ENCODE measurements at places on chromosomes 16 and 17. TPM values are rescaled to one million over a fixed set of nuclear protein-coding genes. Genes with fewer than 3 reads are reported as not detected.

Gene KCNG4
- 0.03 TPM for polyA plus RNA-seq

Gene CDRT15L2
- not detected for polyA plus RNA-seq

Gene PDE6G
- polyA plus RNA-seq: 11.8 TPM

Gene TCAP
- 2.0 TPM for polyA plus RNA-seq

Gene GPR139
- polyA plus RNA-seq: not detected

Gene NLRC3
- polyA plus RNA-seq: 2.5 TPM

Gene OTOP3
- polyA plus RNA-seq: not detected

Gene CCDC144A
- polyA plus RNA-seq: 0.79 TPM

- DNase-seq: no peak
These were observed 103.9 kb upstream of the FAM20A start for GRCh38 chr17:68704871-68705713.

- no peak for DNase-seq
These were observed 389.8 kb downstream of the SNX29 start for GRCh38 chr16:12366313-12366712.

DNA sequence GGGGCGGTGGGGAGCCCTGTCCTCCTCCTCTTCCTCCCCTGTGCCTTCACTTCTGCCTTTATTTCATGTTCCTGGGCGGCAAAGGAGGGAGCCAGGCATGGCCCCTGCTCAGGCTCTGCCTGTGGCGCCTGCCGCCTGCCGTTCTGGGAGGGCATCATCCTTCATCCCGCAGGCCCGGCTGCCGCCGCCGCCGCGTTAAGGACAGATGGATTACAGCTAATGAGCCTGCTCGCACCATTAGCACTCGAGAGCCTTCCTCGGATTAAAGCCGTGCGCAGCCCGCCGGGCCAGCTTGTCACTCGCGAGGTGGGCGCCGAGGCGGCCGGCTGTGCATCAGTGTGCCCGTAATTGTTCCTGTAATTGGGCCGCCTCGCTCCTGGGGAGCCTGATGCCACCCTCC is 127.7 kb upstream of the GSE1 start:
- DNase-seq: no peak

DNA sequence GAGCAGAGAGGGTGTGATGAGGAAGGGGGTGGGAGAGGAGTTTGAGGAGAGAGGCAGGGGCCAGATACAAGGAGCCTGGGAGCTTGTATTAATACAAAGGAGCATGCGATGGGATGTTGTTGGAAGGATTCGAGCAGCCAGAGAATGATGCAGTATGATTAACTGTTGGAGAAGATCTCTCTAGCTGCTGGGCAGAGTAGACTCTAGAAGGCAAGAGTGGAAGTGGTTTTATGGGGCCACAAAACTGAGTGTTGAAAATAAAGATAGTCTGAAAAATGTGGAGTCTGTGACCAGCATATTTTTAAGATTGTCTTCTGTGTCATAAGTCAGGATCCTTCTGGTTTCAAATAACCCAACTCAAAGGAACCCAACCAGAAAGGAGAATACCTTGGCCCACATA is 98.3 kb downstream of the MSI2 start:
- DNase-seq: no peak

GRCh38 chr16:82633964-82634600 is 7.3 kb downstream of the CDH13 start:
- no peak for DNase-seq

DNA sequence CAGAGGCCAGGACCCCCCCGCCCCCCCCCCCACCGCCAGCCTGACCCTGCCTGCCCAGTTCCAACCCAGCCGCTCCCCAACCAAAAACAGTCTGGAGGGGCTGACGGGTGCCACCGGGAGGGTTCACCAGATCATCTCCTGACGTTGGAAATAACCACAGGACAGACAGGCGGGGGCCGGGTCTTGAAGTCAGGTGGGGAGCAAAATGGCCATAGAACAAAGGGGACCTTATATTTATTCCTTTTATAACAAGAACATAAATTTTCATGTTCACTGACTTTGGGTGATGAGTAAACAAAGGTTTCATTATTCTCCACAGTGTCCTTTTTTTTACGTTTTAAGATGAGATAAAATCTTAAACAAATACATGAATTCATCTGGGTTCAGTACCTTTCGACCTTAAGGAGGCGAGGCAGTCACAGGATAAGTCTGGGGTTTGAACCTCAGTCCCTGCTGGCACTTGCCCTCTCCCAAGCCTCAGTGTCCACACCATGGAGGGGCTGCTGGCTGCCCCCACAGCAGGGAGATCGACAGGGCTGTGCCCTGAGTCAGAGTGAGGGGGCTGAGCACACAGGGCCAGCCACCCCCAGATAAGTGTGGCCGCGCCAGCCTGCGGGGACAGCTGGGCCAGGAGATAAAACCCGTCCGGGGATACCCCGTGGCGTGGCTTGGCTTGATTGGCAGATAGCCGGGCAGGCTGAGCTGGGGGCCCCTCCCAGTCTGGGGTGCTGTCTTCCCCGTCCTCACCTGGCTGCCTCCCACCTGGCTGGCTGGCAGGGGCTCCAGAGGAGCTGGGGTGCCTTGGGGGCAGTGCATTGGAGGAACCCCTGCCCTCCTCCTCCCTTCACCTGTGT is 15.0 kb downstream of the SLC7A5 start:
- DNase-seq: no peak

DNA sequence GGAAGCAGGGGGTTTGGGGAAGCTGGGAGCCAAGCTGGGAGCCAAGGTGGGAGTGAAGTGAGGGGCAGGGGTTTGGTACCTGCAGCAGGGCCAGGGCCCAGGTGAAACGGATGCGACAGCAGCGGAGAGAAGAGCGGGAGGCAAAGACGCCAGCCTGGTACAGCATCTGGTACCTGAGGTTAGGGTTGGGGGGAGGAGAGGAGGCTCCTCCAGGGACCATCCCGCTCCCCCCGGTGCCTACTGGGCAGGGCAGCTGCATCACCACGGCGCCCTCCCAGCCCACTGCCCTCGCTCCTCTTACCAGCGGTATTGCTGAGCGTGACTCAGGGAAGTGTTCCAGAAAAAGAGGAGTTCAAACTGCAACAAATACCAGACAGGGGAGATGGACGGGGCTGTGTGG is 9.8 kb downstream of the CLN3 start:
- DNase-seq: no peak

GRCh38 chr17:19337712-19338023 is 24.9 kb downstream of the B9D1 start:
- no peak for DNase-seq

GRCh38 chr16:83100679-83101078 is 473.9 kb downstream of the CDH13 start:
- DNase-seq: no peak

GRCh38 chr16:63684149-63685101 is 1437.4 kb downstream of the CDH11 start:
- DNase-seq: no peak

- no peak for DNase-seq
These were observed 76.1 kb downstream of the TNRC6C start for GRCh38 chr17:78034429-78035091.
